ENCODE measurements at places on chromosomes 2 and 18.

- DNase-seq = no peak
These were observed 23.2 kb upstream of the KDM3A start for GRCh38 chr2:86417961-86418360.

GRCh38 chr2:69200107-69200520, 186.9 kb downstream of the GFPT1 start:
- DNase-seq = no peak

DNA sequence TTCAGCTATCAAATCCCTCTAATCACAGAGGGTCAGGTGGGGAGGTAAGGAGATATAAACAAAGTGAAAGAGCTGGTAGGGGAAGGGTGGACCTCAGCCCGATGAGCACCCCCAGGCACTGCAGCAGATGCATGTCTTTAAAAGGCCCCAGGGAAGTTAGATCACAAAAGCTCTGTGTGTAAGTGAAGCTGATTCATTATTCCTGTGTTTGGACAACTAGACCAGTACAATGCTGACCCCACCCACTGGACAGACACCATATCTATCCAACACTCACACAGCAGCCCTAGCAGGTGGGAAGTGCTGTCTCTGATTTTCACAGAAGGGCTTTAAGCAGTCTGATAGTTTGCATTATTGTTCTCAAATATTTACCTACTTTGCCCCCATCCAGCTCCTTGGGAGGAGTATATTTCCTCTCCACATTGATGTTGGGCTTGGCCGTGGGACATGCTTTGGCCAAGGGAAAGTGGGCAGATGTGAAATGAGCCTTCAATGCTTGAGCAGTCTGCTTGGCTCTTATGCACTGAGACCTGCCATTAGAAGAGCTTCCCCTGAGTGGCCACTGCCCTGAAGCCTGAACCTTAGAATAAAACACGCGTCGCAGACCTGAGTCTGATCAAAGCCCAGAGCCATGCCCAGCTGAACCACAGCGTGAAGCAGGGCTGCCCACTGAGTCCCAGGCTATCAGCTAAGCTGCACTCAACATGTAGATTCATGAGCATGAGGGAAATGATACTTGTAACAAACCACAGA, 111.4 kb downstream of the COPS8 start:
- DNase-seq = no peak

DNA sequence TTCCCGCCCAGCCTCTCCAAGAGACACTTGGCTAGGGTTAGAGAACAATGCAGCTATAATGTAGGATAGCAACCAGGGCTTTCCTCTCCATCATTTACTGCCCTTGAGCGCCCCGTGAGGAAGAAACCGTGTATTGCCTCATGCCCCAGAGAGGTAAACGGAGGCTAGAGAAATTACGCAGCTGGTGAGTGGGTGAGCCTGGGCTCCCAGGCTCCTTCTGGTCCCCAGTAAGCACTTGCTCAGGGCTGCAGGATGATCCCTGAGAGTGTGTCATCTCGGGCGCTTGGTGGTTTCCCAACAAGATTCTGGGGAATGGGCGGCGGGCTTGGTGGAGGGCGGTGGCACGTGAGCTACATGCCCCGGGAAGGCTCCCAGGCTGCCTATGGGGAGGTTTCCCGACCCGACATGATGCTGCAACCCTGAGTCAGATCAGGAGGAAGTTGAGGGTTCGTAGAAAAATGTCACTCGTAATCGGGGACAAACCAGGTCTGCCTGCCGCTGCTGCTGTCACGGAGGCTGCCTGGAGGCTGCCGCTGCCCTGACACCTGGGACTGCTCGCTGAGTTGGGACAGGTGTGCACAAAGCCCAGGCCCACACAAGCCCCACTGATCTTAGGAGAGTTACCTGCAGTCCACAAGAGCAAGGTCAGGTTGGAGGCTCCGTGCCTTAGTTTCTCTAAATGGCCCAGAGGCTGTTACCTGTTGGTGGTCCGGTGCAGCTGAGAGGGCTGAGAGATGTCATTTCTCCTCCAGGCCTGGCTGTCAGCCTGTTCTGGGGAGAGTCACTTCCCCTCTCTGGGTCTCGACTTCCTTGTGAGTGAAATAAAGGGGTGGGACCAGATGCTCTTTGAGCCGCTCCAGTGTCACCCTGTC, at the start of gene GPR55:
GPR55 (minus strand) TSS at position 773 of the 872 bp plus-strand sequence. CDS start 14,280 bp downstream, outside the sequence.
- DNase-seq = peak; percentile 59

GRCh38 chr2:130762031-130762909, 6.9 kb downstream of the AMER3 start:
- no peak for DNase-seq

DNA sequence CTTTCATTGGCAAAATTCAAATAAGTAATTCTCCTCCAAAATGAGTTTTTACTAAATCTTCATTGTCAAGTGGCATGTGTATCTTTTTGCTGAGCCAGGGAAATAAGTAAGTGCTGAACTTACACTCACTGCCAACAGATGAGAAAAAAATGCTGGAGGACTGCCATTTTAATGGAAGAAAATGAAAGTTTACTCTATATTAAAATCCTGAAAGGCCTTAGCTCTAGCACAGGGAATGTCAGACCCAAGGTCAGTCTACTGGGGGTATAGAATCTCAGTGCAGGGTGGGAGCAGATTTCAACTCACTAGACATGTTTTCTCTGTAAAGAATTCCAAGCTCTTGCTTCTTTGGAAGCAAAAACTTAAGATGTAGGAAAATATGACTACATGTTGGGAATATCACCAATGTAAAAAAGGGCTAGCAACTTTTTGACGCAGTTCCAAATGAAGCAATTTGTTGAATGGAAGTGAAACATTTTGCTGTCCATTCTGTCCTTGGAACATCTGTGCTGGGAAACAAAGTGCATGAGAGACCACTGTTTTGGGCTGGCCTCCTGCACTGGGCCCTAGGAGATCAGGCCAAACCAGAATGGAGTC, 127.0 kb downstream of the ST6GAL2 start:
- no peak for DNase-seq

DNA sequence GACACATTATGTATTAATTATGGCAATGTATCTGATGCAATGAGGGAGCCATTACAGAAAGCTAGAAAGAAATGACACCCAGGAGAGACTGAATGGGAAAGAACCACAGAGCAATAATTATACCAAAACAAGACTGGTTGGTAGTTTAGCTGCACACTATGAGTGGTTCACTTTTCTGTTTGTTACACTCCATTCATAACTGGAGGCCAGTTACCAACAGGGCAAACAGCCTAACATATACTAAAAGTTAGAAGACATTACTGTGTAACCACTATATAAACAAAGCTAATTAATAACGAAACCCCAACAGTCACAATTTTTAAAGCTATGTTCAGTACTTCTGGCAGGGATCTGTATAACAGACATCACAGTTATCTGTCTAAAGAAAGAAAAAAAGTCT, 49.4 kb downstream of the NBAS start:
- no peak for DNase-seq

- DNase-seq = no peak
These were observed 318.7 kb downstream of the CELF4 start for GRCh38 chr18:37246779-37247340.

DNA sequence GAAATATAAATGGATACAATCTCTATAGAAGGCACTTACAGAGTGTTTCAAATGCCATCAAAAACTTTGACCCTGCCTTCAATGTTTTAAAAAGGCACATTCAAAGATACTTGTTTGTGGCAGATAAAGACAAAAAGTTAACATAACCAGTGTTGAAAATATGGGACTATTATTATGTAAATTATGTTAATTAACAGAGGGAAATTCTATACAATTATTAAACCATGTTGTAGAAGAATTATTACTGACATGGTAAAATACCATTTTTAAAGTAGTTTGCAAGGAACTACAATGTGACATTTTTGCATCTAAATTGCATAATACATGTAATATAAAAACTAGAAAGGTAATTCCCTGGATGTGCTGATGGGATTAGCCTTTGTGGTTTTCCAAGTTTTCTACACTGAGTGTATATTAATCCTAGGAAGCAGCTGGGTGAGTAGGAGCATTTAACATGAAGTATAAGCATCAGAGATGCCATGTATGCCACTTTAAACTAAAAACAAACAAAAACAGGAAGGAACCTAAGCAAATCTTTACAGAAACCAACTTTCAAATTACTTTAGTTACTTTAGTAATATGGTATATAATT, 21.7 kb downstream of the MIB1 start:
- DNase-seq = no peak

GRCh38 chr2:180944372-180944771, 36.0 kb upstream of the UBE2E3 start:
- DNase-seq = no peak

DNA sequence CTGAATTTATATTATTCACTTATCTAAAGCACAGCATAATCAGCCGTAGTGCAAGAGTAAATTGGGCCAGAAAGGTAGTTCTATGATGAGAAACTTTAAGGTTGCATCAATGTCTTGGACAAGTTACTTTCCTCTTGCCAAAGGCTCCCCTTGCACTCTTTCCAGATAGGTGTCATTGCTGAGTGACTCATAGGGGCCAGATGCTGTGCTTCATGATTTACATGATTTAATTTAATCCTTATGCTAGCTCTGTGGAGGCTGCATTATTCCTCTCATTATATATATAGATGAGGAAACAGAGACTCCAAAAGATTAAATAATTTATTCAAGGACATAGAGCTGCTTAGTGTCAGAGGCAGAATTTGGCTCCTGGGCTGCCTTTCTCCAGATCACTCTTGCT, 5.0 kb downstream of the CFAP221 start:
- DNase-seq = no peak

- DNase-seq = no peak
These were observed 262.6 kb upstream of the THUMPD2 start for GRCh38 chr2:40041422-40042382.

GRCh38 chr2:194661431-194661830, 995.6 kb upstream of the SLC39A10 start:
- DNase-seq = no peak

GRCh38 chr2:15989559-15989958, 49.2 kb downstream of the MYCN start:
- DNase-seq = no peak

GRCh38 chr2:23604731-23605130, 219.8 kb downstream of the KLHL29 start:
- no peak for DNase-seq

DNA sequence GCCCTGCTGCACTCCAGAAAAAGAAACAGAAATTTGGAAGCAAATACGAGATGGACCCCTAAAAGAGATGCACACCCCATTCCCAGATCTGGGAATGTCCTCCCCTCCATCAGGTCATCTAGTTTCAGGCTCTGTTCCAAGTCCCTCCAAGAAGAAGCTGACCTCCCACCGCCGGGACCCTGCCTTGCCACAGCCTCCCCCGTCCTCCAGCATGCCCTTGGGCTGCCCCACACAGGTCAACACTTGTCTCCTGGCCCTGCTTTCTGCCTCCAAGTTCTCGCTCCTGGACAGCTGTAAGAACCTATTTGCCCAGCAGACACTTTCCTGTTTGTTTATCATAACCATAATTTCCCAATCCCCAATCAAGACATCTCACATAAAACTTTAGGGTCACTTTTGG, 2.0 kb downstream of the ASPRV1 start:
- no peak for DNase-seq

GRCh38 chr2:207491956-207492355, 37.8 kb upstream of the CREB1 start:
- no peak for DNase-seq

DNA sequence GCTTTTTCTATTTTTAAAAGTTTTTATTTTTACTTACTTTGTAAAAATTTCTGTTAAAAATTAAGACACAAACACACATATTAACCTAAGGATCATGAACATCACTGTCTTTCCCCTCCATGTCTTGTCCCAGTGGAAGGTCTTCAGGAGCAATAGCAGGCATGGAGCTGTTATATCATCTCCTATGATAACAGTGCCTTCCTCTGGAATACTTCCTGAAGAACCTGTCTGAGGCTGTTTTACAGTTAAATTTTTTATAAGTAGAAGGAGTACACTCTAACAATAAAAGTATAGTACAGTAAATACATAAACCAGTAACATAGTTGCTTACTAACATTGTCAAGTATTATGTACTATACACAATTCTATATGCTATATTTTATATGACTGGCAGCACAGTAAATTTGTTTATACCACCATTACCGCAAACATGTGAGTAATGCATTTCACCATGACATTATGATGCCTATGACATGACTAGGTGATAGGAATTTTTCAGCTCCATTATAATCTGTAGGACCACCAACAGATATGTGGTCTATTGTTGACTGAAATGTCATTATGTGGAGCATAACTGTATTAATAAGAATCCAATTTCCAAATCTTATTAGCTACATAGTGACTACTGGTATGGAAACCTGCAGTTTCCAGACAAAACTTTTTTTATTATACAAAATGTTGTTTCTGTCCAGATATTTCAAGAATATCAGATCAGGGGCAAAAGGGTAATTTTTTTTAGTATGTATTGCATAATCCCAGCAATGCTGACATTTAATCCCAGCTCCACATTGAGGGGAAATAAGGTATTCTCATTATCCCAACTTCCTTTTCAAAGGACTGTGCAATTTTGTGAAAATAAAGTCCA, 337.2 kb upstream of the SLC39A10 start:
- DNase-seq = no peak

DNA sequence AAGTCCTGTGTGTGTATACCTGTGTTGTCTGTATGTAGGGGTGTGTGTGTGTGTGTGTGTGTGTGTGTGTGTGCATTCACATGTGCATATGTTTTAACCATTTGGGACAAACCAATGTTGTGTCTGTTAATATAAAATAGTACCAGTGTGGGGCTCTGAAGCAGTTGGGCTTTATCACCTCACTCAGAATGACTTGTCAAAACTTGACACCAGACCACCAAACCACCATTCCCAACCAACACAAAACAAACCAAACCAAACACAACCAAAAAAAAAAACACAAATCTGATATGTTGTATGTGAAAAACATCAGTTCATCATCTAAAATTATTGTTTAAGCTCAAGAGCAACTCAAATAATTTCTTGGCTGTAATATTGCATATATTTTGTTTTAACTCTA, 42.1 kb downstream of the CALCRL start:
- no peak for DNase-seq

DNA sequence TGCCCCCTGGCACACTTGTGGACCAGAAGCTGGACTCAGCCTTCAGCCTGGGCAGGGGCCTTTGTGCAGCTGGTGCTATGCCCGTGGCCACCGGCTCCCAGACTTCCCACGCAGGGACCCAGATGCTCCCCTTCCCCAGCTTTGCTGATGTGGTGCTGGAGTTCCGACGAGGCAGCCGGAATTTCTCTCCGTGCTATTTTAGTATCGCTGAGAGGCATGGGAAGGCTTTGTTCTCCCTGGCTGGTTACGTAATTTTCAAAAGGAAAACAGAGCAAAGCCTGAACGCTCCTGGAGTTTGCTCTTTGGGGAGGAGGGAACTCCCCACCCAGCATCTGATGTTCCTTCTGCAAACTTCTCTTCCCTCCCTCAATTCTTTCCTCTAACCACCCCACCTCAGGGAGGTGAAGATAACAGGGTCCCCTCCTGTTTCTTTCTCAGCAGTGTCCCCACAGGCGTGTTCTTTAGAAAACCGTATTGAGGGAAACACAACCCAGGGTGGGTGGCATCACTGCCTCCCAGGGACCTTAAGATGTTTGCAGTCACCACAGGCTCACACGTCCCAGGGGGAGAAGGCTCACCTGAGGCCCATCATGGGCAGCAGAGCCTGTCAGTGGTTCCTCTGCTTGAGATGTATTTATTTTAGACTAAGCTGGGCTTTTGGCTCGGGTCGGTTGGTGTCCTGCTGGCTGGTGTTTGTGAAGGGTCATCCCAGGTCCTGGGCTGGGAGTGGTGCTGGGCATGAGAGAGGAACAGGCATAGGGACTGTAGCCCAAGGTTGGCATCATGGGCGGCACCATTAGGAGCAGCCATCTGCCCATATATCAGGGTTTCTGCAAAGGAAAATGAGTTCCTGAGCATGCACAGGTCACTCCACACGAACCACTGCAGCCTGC, 95.0 kb downstream of the MAPK4 start:
- DNase-seq = no peak

Data from CD4-positive, alpha-beta T cell treated with Interferon alpha-2 for 1 hour (primary cell).